Right cardiac atrium (tissue), 5 donors: ENCODE measurements at places on chromosomes 16 and 17. TPM values are rescaled to one million over a fixed set of nuclear protein-coding genes. Genes with fewer than 3 reads are reported as not detected.

DNA sequence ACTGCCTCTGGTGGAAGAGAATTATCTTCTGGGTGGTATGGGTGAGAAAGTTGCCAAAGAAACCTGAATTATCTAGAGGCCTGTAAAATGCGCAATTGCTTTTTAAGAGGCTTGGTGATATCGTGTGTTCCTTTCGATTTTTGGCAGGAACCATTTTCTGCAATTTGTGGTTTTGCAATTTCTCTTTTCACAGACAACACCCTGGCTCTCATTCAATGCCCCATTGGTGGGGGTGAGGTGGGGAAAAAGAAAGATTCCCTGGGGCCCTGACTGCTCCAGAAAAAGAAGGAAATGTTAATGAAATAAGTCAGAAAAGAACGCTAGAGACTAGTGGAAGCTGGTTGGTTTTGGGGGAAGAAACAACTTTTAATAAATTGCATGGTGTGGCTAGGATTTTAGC, 77.4 kb downstream of the ANKFN1 start:
- peak; percentile 39 for DNase-seq

ALOX12 gene
- not detected for total RNA-seq

ATP2C2 gene
- not detected for total RNA-seq

TRPV2 gene
- total RNA-seq = 19.6 TPM

PIRT gene
- total RNA-seq = not detected

NPB gene
- 0.53 TPM for total RNA-seq
